Stimulated activated CD8-positive, alpha-beta memory T cell treated with anti-CD3 and anti-CD28 coated beads, Interleukin-4, amount 100 ng/mL, for 1 hour (primary cell): ENCODE measurements at places on chromosomes 5 and 9.

DNA sequence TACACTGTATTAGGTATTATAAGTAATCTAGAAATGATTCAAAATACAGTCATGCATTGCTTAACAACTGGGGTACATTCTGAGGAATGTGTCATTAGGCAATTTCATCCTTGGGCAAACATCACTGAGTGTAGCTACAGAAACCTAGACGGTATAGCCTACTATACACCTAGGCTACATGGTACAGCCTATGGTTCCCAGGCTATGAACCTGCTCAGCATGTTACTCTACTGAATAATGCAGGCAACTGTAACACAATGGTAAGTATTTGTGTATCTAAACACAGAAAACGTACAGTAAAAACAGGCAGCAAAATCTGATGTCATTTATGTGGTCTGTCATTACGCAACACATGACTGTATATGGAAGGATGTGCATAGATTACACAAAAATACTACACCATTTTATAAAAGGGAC, 96.8 kb downstream of the RAPGEF6 start:
- DNase-seq: no peak

- no peak for DNase-seq
These were observed 86.0 kb downstream of the TARS1 start for GRCh38 chr5:33526755-33527154.

GRCh38 chr9:1332156-1332555, 282.0 kb downstream of the DMRT2 start:
- no peak for DNase-seq

- DNase-seq: no peak
These were observed 116.9 kb downstream of the PIP5K1B start for GRCh38 chr9:68821911-68822310.

- no peak for DNase-seq
These were observed 51.4 kb downstream of the RNF130 start for GRCh38 chr5:180020176-180020575.

GRCh38 chr5:141637767-141638419, 1.1 kb downstream of the RELL2 start:
- no peak for DNase-seq

GRCh38 chr9:26339796-26340195, 552.8 kb downstream of the CAAP1 start:
- no peak for DNase-seq

DNA sequence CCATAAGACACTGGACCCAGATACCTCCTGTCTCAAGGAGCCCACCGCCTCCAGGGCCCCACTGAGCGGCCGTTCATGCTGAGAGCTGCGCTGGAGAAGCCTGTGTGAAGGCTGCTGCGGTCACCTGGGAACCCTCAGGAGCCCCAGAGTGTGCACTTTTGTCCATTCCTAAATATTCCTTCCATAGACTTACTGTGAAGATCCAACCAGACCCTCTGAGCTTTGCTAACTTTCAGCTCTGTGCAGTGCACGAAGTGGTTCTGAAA, 119.5 kb downstream of the COL23A1 start:
- DNase-seq: no peak

DNA sequence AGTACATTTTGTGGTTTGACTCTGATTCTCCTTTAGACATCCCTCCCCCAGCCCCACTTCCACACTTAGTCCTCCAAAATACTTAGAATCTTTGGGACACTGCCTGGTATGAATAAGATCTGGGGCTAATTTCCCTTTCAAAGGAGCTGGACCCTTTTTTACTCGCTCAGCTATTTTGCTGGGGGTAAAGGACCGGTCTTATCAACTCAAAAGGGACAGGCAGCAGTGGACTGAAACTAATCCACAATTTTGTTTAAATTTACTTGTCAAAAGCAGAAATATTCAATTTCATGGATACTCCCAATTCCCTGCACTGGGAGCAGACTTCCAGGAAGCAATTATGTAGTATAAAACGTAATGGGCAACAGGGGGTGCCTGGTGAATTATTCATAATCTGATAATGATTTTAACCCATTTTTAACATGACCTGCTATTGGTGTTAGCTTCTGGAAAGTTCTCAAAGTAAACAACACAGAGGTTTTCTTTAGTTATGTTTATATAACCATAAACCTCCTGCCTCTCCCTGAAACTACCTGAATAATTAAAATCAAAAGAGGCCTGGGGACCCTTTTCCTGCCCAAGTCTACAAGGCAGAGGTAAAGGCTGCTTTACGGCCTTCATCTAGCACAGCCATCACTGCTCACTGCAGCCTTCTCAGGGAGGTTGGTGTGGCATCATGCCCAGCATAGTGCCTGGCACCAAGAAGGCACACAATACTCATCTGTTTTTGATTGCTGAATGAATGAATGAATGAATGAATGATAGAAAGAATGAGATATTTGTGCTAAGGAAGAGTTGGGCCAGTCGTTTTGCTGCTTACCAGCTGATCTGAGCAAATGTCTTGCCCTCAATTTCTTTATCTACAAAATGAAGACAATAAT, 44.2 kb upstream of the GNPDA1 start:
- DNase-seq: no peak

GRCh38 chr9:127776924-127777289, 1.6 kb downstream of the SH2D3C start:
- DNase-seq: no peak

GRCh38 chr9:83978992-83979811, 813 bp downstream of the HNRNPK start:
- peak; percentile 77 for DNase-seq

DNA sequence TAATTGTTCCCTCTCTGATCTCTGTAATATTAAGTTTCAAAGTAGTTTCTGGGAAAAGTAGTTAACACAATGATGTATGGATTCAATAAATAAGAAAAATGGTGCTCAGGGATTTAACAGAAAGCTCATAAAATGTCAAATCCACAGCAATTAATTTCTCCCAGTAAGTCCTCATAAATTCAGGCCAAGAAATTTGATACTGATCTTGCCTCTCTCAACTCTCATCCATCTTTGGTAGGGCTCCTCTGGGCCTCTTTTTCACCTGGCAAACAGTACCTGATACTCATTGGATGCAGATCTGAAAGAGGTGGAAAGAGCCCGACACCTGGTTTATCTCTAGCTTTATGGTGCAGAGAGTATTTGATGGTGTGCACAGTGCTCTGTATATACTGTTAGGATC, 106.1 kb downstream of the STK32A start:
- no peak for DNase-seq

GRCh38 chr5:143685246-143685815, 126.6 kb upstream of the HMHB1 start:
- DNase-seq: no peak

GRCh38 chr5:110441035-110441434, 285.4 kb downstream of the TMEM232 start:
- no peak for DNase-seq

DNA sequence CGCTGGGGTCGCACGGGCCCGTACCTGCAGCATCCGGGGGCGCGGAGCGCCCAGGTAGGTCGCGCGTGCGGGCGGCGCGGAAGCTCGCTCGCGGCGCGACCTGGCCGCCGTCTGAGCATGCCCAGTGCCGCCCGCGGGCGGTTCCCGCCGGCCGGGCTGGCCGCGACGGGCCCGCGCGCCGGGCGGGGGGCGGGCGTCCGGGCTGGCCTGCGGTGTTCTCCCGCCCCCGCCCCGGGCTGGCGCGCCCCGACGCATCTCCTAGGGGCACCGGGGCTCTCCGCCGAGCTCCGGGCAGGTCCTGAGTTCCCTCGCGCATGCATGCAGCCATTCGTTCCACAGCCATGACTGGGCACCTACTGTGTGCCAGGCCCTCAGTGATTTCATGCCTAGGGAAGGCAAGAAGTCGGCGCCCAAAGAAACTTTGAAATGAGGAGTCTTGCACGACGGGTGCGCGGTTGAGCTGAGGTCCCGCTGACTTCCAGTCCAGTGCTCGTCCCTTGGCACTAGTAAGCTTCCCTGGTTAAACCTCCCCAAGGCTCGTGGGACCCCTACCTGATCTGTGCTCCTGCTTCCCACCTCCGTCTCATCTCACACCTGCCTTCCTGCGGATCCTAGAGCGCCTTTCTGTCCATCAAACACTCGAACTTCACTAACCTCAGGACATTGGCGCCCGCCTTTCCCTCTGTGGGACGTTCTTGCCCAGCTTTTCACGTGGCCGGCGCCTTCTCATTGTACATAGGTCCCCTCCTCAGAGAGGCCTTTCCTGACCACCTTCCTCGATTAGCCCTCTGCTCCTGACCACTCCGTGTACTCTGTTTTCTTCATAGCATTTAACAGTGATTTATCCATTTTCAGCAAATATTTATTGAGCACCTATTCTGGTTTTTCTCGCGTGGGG, at the start of gene PTPN3:
Gene PTPN3 (minus strand): TSS at position 113 of the 898 bp plus-strand sequence. CDS start 34,873 bp downstream, outside the sequence.
- DNase-seq: no peak

- DNase-seq: no peak
These were observed at the start of gene SNCAIP for GRCh38 chr5:122311961-122312590. Gene SNCAIP, plus strand, starts transcription at chr5:122312237. Its CDS starts 78,898 bp downstream, at chr5:122391135.
